ENCODE measurements at places on chromosomes 7 and 10. TPM values are rescaled to one million over a fixed set of nuclear protein-coding genes. Genes with fewer than 3 reads are reported as not detected.
A peak's percentile ranks its signal among the peaks of the same experiment; 100 is the strongest.

DNA sequence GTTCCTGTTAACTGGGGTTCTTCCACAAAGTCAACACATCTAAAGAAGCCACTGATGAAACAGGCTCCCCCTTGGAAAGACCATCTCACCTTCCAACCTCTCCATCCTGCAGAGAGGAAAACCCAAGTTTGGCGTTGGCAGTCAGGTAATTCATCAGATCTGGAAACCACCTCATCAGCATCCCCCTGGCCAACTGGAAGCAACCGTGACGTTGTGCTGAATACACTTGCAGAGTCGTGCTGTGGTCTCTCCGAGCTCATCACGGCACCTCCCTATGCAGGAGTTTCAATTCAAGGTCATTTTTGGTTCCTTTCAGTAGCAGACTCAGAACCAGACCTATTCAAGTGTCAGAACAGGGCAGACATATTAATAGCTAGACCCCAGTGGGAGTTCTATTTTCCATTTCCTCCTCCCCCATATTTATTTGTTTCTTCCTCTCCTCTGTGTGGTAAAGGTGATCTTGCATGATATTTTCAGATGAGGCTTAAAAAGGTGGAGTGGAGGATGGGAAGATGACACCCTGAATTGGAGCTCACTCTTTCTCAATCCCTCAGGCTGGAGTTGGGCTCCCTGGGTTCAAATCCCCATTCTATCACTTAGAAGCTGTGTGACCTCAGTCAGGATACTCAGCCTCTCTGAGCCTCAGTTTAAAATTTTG, 149.1 kb upstream of the ADO start:
- no peak for DNase-seq
- H3K4me1 ChIP-seq = no peaks in the 10 kb centered on the region
- H3K36me3 ChIP-seq = no peaks in the 10 kb centered on the region
- no peak overlapping the region for H3K4me3 ChIP-seq
- H3K27ac ChIP-seq = no peak overlapping the region
- H3K27me3 ChIP-seq = no peaks in the 10 kb centered on the region

INSIG1 gene
- total RNA-seq = 130 TPM

GRCh38 chr7:126574276-126575250, 678.2 kb downstream of the GRM8 start:
- H3K27ac ChIP-seq = no peak overlapping the region
- DNase-seq = no peak
- no peaks in the 10 kb centered on the region for H3K4me1 ChIP-seq
- H3K4me3 ChIP-seq = no peak overlapping the region
- H3K27me3 ChIP-seq = no peaks in the 10 kb centered on the region
- no peaks in the 10 kb centered on the region for H3K36me3 ChIP-seq

- no peak overlapping the region for H3K27ac ChIP-seq
- H3K4me3 ChIP-seq = no peak overlapping the region
- no peaks in the 10 kb centered on the region for H3K36me3 ChIP-seq
- no peaks in the 10 kb centered on the region for H3K27me3 ChIP-seq
- DNase-seq = no peak
These were observed 2.6 kb downstream of the TMEM254 start for GRCh38 chr10:80081026-80081425.

DNA sequence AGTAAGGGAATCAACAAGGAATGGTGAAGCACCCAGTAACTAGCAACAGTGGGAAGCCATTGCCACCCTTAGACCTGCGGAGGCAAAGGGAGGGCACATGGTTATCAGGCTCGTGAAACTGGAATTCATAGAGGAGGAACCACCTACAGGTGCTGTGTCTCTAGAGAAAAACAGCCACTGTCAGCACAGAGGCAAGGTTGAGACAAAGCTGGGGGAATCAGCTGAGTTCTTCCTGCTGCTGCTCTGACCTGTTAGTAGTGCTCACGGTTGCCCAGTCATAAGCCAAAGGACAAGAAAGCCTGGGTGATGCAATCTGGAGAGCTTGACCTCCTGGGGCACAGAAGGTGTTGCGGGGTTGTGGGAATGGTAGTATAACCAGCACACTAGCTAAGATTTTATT, 110.1 kb downstream of the TPST1 start:
- H3K4me1 ChIP-seq = peaks cover 17% of the 10 kb centered on the region
- no peaks in the 10 kb centered on the region for H3K36me3 ChIP-seq
- H3K4me3 ChIP-seq = no peak overlapping the region
- peak; percentile 35 for DNase-seq
- no peaks in the 10 kb centered on the region for H3K27me3 ChIP-seq

HMX2 gene
- not detected for total RNA-seq

NODAL gene
- total RNA-seq = not detected

GRCh38 chr10:44385026-44385695, at the start of gene CXCL12:
Gene CXCL12, minus strand, starts transcription at chr10:44385097. Its CDS starts 92 bp downstream, at chr10:44385005.
- H3K27me3 ChIP-seq = no peaks in the 10 kb centered on the region
- DNase-seq = peak; percentile 69
- H3K4me3 ChIP-seq = peak within 1 kb of the TSS; percentile 56
- peak within 1 kb of the TSS; percentile 51 for H3K27ac ChIP-seq
- H3K36me3 ChIP-seq = no peaks in the 10 kb centered on the region

ITGB8 gene
- 0.43 TPM for total RNA-seq

CDC14C gene
- not detected for total RNA-seq

DNA sequence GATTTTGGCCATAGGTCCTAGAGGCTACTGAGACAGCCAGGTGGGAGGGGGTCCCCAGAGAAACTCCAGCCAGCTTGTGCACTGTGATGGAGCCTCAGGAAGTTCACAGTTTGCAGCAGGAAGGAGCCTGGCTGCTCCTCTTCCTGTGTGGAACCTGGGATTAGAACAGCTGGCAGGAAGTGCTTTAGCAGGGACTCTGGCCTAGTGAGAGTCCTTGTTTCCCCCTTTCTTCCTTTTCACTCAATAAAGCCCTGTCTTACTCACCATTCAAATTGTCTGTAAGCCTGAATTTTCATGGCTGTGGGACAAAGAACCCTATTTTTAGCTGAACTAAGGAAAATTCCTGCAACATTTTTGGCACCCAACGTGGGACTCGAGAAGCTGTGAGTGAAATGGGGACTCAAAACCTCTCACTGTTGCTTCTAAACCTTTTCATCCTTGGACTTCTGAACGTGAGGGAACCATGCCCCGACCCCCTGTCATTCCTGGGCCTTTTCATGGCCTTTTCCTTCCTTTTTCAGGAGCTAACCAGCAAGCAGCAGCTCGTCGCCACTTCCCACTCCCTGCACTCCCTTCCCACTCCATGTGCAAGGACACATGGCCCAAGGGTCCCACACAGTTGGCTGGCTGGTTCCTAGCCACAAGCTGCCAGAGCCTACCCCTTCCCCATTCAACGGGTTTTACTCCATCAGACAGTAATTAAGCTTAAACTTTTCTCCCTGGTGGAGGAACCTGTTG, 32.8 kb upstream of the SORCS3 start:
- no peaks in the 10 kb centered on the region for H3K36me3 ChIP-seq
- no peak overlapping the region for H3K4me3 ChIP-seq
- H3K27ac ChIP-seq = no peak overlapping the region

GRCh38 chr7:84684836-84685480, 490.4 kb upstream of the SEMA3A start:
- no peaks in the 10 kb centered on the region for H3K27me3 ChIP-seq
- no peak overlapping the region for H3K4me3 ChIP-seq
- no peaks in the 10 kb centered on the region for H3K36me3 ChIP-seq

- no peak for DNase-seq
- no peaks in the 10 kb centered on the region for H3K27me3 ChIP-seq
- H3K36me3 ChIP-seq = no peaks in the 10 kb centered on the region
These were observed 38.9 kb downstream of the TSPAN14 start for GRCh38 chr10:80492848-80493521.

CALY gene
- total RNA-seq = not detected

CHN2 gene
- total RNA-seq = 48.0 TPM

GRCh38 chr10:275680-276079, 140.4 kb downstream of the ZMYND11 start:
- H3K4me3 ChIP-seq = no peak overlapping the region
- H3K27ac ChIP-seq = no peak overlapping the region
- no peaks in the 10 kb centered on the region for H3K27me3 ChIP-seq

DNA sequence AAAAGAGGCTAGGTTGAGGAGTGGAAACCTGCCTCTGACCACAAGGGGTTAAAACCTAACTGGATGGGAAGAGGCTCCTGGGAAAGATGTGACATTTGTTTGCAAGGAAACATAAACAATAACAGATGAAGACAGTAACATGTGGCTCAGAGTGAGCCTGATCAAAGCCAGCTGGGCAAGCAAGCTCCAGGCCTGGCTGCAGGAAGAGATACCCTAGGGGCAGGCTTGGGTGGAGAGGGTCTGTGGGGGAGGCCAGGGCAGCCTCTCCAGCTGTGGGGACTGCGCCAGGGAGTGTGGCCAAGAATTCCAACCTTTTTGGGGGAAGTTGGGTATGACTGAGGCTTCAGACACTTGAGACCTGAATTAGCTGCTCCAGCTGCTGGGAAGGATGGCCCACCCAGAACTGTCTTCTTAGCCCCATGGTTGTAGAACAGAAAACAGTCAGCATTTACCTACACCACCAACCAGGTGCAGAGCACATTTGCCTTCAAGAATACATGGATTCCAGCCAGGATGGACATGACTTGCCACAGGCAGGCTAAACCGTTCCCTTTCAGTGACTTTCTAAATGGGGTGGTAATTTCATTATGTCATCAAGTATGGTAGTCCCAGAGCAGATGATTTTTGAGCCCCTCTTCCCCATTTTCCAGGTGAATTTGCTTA, 10.4 kb upstream of the FAM170B start:
- no peaks in the 10 kb centered on the region for H3K27me3 ChIP-seq
- H3K27ac ChIP-seq = no peak overlapping the region
- no peak for DNase-seq
- H3K36me3 ChIP-seq = no peaks in the 10 kb centered on the region

FAM24A gene
- not detected for total RNA-seq

DNA sequence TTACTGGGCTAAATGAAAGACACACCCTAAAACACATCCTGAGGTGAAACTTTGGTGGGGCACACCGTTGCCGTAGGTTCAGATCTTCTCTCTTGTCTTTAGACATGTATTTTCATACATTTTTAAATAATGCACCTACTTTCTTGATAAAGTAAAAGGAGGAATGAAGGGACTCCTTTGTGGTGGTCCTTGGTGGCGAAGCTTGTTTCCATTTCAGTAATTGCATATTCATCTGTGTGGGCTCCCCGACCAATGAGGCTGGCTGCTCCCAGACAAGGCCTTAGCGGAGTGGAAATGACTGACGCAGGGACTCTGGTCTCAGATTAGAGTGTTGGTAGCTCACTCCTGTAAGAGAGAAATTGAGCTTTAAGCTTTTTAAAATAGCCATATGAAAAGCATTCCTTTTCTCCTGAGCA, 815 bp downstream of the CCSER2 start:
- no peaks in the 10 kb centered on the region for H3K27me3 ChIP-seq
- H3K36me3 ChIP-seq = no peaks in the 10 kb centered on the region
- peak overlapping the region; percentile 96 for H3K4me3 ChIP-seq
- peak overlapping the region; percentile 89 for H3K27ac ChIP-seq
- DNase-seq = peak; percentile 31

- no peaks in the 10 kb centered on the region for H3K27me3 ChIP-seq
- DNase-seq = no peak
- H3K27ac ChIP-seq = no peak overlapping the region
- H3K36me3 ChIP-seq = no peaks in the 10 kb centered on the region
- H3K4me1 ChIP-seq = no peaks in the 10 kb centered on the region
These were observed 121.1 kb downstream of the MALRD1 start for GRCh38 chr10:19169684-19170083.

CPN1 gene
- 60.8 TPM for total RNA-seq

EMX2 gene
- not detected for total RNA-seq

HPS1 gene
- 18.2 TPM for total RNA-seq

BMPER gene
- total RNA-seq = 7.3 TPM

DNA sequence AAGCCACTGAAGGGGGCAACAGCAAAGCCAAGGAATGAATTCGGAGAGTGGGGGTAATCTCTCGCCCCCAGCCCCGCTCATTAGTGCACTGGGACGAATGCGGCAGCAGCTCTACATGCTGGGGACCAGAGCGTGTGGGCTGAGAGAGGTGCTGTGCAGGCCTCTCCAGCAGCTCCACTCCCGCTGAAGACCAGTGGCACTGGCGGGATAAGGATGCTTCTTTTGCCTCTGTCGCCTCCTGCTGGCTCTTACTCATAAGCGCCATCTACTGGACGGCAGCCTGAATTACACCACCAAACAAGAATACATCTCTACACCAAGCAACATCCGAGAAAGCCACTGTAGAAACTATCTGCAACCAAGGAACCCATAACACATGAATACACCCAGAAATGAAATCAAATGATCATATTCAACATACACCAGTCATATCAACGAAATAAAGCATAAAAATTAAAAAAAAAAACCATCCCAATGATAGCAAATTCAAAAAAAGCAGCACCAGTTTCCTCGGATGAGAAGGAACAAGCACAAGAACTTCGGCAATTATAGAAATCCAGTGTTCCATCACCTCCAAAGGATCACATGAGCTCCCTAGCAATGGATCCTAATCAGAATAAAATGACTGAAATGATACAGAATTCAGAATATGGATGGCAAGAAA, 79.0 kb upstream of the TMEM168 start:
- no peak for DNase-seq
- no peaks in the 10 kb centered on the region for H3K36me3 ChIP-seq
- H3K4me1 ChIP-seq = no peaks in the 10 kb centered on the region
- no peak overlapping the region for H3K27ac ChIP-seq
- H3K4me3 ChIP-seq = no peak overlapping the region

DNA sequence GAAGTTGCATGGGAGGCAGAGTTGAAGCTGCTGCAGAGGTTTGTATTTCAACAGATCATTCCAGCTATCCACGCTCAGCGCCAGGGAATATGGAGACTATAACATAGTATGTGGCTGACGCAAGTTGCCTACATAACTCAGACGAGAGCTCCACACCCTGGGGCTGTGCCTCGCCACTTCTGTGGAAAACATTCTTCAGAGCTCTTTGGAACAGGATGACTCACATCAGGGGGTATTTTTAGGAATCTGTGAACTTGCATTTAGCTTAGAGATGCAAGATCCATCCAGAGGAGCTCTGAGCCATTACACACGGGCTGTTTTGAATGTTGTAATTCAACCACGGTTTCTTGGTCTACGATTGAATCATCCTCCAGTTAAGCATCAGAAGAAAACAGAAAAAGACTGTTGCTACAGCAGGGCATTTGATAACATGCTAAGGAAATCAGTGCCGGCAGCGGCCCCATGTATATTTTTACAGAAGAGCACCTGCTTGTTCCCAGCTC, 481.5 kb upstream of the AKR1E2 start:
- H3K4me1 ChIP-seq = no peaks in the 10 kb centered on the region
- no peaks in the 10 kb centered on the region for H3K27me3 ChIP-seq
- no peak overlapping the region for H3K27ac ChIP-seq
